Osteoblast (primary cell): ENCODE measurements at places on chromosomes 2 and 18. TPM values are rescaled to one million over a fixed set of nuclear protein-coding genes. Genes with fewer than 3 reads are reported as not detected.

RRM2 gene
- total RNA-seq, result 4.3 and 7.4 TPM in 2 replicates

ANKRD62 gene
- total RNA-seq, result not detected in 2 replicates

LRRTM4 gene
- total RNA-seq, result under 0.01 TPM in 1 of 2 replicates, not detected in the other

GPR45 gene
- not detected in 2 replicates for total RNA-seq

FAM98A gene
- total RNA-seq, result 22.8 and 68.7 TPM in 2 replicates

OSBPL6 gene
- total RNA-seq, result 5.4 and 5.9 TPM in 2 replicates

DLX2 gene
- total RNA-seq, result 0.36 and 0.59 TPM in 2 replicates

STPG4 gene
- total RNA-seq, result 0.59 and 0.72 TPM in 2 replicates

EGR4 gene
- total RNA-seq, result not detected in 2 replicates

KYNU gene
- 5.9 and 10.9 TPM in 2 replicates for total RNA-seq

CRYGC gene
- total RNA-seq, result not detected in 2 replicates

LHCGR gene
- not detected in 2 replicates for total RNA-seq

ATRAID gene
- total RNA-seq, result 187 and 198 TPM in 2 replicates

DYNAP gene
- not detected in 2 replicates for total RNA-seq

KCNJ13 gene
- not detected in 2 replicates for total RNA-seq

GCG gene
- not detected in 2 replicates for total RNA-seq

CPO gene
- total RNA-seq, result not detected in 2 replicates

HOXD10 gene
- not detected in 2 replicates for total RNA-seq

ROCK2 gene
- 55.1 and 59.7 TPM in 2 replicates for total RNA-seq

TBC1D8 gene
- 13.4 and 13.8 TPM in 2 replicates for total RNA-seq

CYP27A1 gene
- total RNA-seq, result 21.2 and 25.0 TPM in 2 replicates

C18orf32 gene
- 16.5 and 16.6 TPM in 2 replicates for total RNA-seq

HOXD4 gene
- total RNA-seq, result 0.36 and 1.2 TPM in 2 replicates

ALKAL2 gene
- total RNA-seq, result not detected in 2 replicates

PDE11A gene
- under 0.01 and 0.36 TPM in 2 replicates for total RNA-seq

HDHD2 gene
- 17.4 and 19.4 TPM in 2 replicates for total RNA-seq

CETN1 gene
- total RNA-seq, result not detected in 2 replicates

UGT1A9 gene
- total RNA-seq, result not detected in 2 replicates

ITGA4 gene
- 5.3 and 9.0 TPM in 2 replicates for total RNA-seq

QPCT gene
- 25.0 and 25.7 TPM in 2 replicates for total RNA-seq

GKN2 gene
- not detected in 2 replicates for total RNA-seq

CRYBA2 gene
- total RNA-seq, result not detected in 2 replicates

CAVIN2 gene
- 1.2 and 1.8 TPM in 2 replicates for total RNA-seq

XDH gene
- total RNA-seq, result under 0.01 TPM in 2 replicates

REG1B gene
- total RNA-seq, result not detected in 2 replicates

IL36RN gene
- total RNA-seq, result not detected in 2 replicates

AOX1 gene
- 76.4 and 87.8 TPM in 2 replicates for total RNA-seq

DSC2 gene
- total RNA-seq, result under 0.01 and 0.36 TPM in 2 replicates

IKZF2 gene
- 10.3 and 11.9 TPM in 2 replicates for total RNA-seq

CYP20A1 gene
- 49.5 and 51.4 TPM in 2 replicates for total RNA-seq

MLPH gene
- total RNA-seq, result 25.7 and 32.1 TPM in 2 replicates

CNRIP1 gene
- 43.4 and 46.3 TPM in 2 replicates for total RNA-seq

UCN gene
- 0.36 and 1.2 TPM in 2 replicates for total RNA-seq

GLI2 gene
- total RNA-seq, result 3.8 and 10.1 TPM in 2 replicates

ZNF519 gene
- total RNA-seq, result 5.4 and 12.4 TPM in 2 replicates

CFC1 gene
- total RNA-seq, result not detected in 2 replicates

ITGB1BP1 gene
- total RNA-seq, result 30.8 and 32.4 TPM in 2 replicates
